Activated T-helper 2 cell treated with anti-CD3 and anti-CD28 coated beads, Interferon-gamma antibody, Interleukin-2, Interleukin-4, amounts not matched to agents 10 μg/mL and 5 μg/mL and 100 μg/mL, durations not matched to agents 14 hours and 24 hours and 36 hours (primary cell): ENCODE measurements at places on chromosomes 6 and 20. TPM values are rescaled to one million over a fixed set of nuclear protein-coding genes. Genes with fewer than 3 reads are reported as not detected.

COL10A1 gene
- total RNA-seq: not detected in 2 replicates

GRCh38 chr6:163728442-163729126, 314.1 kb downstream of the QKI start:
- peaks cover 4% of the 10 kb centered on the region for H3K27me3 ChIP-seq
- no peak overlapping the region for H3K4me3 ChIP-seq
- DNase-seq: no peak
- no peaks in the 10 kb centered on the region for H3K36me3 ChIP-seq

DNA sequence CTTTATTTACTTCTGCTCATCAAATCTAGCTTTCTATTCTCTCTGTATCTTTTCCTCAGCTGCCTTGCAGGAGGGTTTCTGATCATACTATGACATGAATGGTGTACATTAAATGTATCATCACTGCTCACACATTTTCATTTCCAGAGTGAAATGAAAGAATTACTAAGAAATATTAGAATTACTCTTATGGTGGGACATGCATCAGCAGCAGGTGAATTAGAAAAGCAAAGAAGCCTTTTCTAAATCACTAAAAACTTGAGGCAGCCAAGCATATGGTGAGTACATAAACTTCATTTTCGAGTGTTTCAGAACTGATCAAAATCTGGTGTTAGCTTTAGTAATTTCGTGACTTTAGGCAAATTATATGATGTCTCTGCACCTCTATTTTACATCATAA, 23.6 kb downstream of the IL17A start:
- H3K36me3 ChIP-seq: no peaks in the 10 kb centered on the region
- peaks cover 12% of the 10 kb centered on the region for H3K4me1 ChIP-seq
- no peak overlapping the region for H3K4me3 ChIP-seq
- H3K27me3 ChIP-seq: peaks cover 45% of the 10 kb centered on the region
- no peak for DNase-seq
- no peak overlapping the region for H3K27ac ChIP-seq

DNA sequence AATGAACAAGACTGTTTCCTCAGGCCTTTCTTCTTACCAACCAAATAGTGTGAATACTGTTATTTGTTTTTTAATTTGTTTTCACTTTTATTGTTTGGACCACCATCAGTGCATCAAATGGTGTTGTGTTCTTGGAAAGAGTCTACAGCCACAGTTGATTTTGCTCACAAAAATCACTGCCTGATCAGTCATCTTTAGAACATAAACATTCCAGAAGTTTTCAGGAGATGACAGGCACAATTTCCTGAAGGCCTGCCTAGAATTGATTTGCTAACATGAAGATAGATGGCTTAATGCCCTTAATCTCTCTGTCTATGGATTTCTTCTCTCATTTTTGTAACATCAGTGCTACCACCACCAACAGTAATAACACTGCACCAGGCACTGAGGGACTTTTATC, 13.5 kb downstream of the IL22RA2 start:
- DNase-seq: no peak
- no peak overlapping the region for H3K4me3 ChIP-seq
- peaks cover 34% of the 10 kb centered on the region for H3K4me1 ChIP-seq
- H3K27me3 ChIP-seq: peaks cover 18% of the 10 kb centered on the region
- peaks cover 38% of the 10 kb centered on the region for H3K36me3 ChIP-seq

- no peaks in the 10 kb centered on the region for H3K27me3 ChIP-seq
- H3K27ac ChIP-seq: no peak overlapping the region
- no peaks in the 10 kb centered on the region for H3K4me1 ChIP-seq
- no peak for DNase-seq
- H3K36me3 ChIP-seq: no peaks in the 10 kb centered on the region
Observed at GRCh38 chr6:102679865-102680264, 1286.4 kb downstream of the GRIK2 start.

GRCh38 chr6:32664827-32665362, 1.6 kb downstream of the HLA-DQB1 start:
- H3K27ac ChIP-seq: peak overlapping the region; percentile 76
- H3K4me1 ChIP-seq: peaks cover 56% of the 10 kb centered on the region
- H3K27me3 ChIP-seq: peaks cover 35% of the 10 kb centered on the region
- peak; percentile 37 for DNase-seq

DNA sequence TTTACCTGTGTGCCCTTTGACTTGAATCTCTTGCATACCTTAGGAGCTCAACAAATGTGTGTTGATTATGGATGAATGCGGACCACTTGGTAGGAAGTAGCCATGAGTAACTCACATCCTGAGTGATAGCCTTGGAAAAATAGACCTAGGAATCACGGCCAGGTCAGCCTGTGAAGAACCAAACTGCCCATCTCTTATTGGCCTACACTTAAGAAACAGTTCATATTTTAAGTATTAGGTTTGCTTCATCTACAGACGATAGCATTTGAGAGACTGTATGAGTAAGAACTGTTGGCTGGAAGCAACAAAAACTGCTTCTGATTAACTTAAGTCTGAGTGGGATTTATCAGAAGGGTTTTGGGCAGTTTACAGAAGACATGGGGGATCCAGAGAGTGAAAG, 320.1 kb upstream of the PRND start:
- no peak overlapping the region for H3K4me3 ChIP-seq
- DNase-seq: no peak
- peaks cover 34% of the 10 kb centered on the region for H3K27me3 ChIP-seq
- no peak overlapping the region for H3K27ac ChIP-seq
- no peaks in the 10 kb centered on the region for H3K4me1 ChIP-seq

GRCh38 chr6:117265410-117266256, at the start of gene VGLL2:
Gene VGLL2 (plus strand): TSS chr6:117265558. CDS start chr6:117265764, 206 bp downstream.
- H3K27me3 ChIP-seq: peaks cover 90% of the 10 kb centered on the region
- no peak for DNase-seq
- no peak within 1 kb of the TSS for H3K27ac ChIP-seq
- no peaks in the 10 kb centered on the region for H3K36me3 ChIP-seq
- peak within 1 kb of the TSS; percentile 46 for H3K4me3 ChIP-seq

HLA-DPB1 gene
- total RNA-seq: 11.8 and 12.6 TPM in 2 replicates

ACTL10 gene
- 2.6 and 3.3 TPM in 2 replicates for total RNA-seq

C20orf144 gene
- total RNA-seq: 0.27 and 0.28 TPM in 2 replicates

DNA sequence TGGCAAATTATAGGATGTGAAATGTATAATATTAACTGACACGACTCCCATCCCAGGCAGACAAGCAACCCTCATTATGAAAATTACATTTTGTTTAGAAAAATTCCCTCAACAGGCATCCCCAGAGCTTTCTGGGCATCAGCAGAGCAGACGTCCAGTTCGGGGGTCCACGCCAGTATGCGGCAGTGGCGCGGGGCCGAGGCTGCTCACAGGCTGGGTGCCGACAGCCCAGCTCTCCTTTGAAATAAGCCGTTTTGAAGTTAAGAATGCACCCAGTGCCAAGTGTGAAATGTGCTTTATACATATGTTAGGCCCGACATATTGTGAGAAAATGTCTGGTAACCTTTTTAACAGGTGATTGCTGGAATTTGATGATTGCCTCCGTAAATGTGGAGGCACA, 50.4 kb downstream of the RPP40 start:
- no peak for DNase-seq
- no peaks in the 10 kb centered on the region for H3K27me3 ChIP-seq
- peaks cover 4% of the 10 kb centered on the region for H3K36me3 ChIP-seq
- no peaks in the 10 kb centered on the region for H3K4me1 ChIP-seq

EYA2 gene
- total RNA-seq: not detected in 2 replicates

DNA sequence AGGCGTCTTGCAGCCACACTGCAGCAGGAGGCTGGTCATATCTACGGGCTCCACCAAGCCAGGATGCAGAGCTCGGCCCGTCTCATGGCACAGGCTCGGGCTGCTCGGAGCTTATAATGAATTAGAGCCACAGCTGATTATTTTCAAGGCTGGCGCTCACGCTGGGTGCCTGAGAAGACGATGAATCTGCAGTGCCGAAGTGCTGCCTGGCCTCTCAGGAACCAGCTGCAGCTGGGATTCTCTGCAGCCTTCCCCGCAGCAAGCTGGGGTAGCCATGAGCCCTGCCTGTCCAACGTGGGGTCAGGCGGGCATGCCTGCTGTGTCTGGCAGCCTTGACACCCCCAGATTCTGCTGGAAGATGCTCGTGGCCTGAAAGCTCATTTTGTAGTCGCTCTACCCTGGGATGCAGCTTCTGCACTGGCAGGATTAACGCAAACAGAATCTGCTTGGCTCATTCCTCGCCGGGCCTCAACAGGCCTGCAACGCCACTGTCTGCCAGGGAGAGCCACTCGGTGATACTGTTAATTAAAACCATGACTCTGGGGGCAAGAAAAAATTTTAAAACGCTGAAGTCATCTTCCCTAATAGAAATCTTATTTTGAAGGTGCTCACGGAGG, 104.3 kb downstream of the CDH26 start:
- no peak for DNase-seq
- no peak overlapping the region for H3K27ac ChIP-seq
- no peak overlapping the region for H3K4me3 ChIP-seq
- H3K27me3 ChIP-seq: no peaks in the 10 kb centered on the region
- no peaks in the 10 kb centered on the region for H3K36me3 ChIP-seq

GRCh38 chr6:152054441-152054840, 247.0 kb downstream of the ESR1 start:
- no peak for DNase-seq
- no peaks in the 10 kb centered on the region for H3K27me3 ChIP-seq
- H3K36me3 ChIP-seq: no peaks in the 10 kb centered on the region
- no peak overlapping the region for H3K4me3 ChIP-seq

PPIL6 gene
- 0.32 TPM in 1 of 2 replicates, not detected in the other for total RNA-seq

GRCh38 chr6:133300896-133301295, 59.7 kb downstream of the EYA4 start:
- H3K27me3 ChIP-seq: no peaks in the 10 kb centered on the region
- H3K36me3 ChIP-seq: no peaks in the 10 kb centered on the region
- H3K4me1 ChIP-seq: no peaks in the 10 kb centered on the region
- no peak for DNase-seq
- H3K27ac ChIP-seq: no peak overlapping the region

CST5 gene
- total RNA-seq: not detected in 2 replicates
